ENCODE measurements at places on chromosomes 7 and 10.

DNA sequence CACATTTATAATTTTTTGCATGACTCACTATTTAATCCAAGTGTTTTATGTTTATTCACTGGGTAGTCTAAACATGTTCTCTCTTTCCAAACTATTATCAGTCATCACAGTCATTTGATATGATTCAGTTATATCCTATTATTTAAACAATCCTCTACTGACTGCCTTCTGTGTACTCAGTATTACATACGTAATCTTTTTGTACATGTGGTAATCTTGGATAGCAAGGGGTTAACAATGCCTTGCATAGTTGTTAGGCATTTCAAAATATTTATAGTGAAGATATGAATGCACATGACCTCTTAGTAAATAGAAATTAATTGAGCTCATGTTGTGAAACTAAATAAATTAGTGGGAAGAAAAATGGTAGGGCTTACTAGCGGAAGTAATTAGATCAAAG, 379.4 kb upstream of the KIAA1217 start:
- DNase-seq, result no peak

- DNase-seq, result no peak
These were observed 116.0 kb downstream of the GRK5 start for GRCh38 chr10:119323085-119324016.

GRCh38 chr7:17849504-17849903, 90.8 kb downstream of the SNX13 start:
- no peak for DNase-seq

- peak; percentile 48 for DNase-seq
These were observed 945 bp upstream of the RHEB start for GRCh38 chr7:151520419-151521261.

DNA sequence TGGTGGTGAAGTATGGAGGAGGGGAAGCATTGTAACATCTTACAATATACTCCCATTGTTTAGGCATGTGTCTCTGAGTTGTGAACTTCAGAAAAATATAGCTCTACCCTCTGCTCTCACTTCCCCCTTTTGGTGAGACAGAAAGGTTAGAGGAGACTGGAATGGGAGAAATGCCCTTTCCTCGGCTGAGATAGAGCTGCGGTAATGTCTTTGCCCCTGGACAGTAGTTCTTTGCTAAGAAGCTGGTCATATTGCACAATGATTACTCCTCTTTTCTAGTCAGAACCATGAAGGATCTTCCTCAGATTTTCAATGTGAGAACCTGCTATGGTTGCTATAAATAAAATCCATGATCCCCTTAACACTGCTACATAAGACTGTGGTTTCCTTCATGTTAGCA, 171.0 kb downstream of the SEM1 start:
- no peak for DNase-seq

DNA sequence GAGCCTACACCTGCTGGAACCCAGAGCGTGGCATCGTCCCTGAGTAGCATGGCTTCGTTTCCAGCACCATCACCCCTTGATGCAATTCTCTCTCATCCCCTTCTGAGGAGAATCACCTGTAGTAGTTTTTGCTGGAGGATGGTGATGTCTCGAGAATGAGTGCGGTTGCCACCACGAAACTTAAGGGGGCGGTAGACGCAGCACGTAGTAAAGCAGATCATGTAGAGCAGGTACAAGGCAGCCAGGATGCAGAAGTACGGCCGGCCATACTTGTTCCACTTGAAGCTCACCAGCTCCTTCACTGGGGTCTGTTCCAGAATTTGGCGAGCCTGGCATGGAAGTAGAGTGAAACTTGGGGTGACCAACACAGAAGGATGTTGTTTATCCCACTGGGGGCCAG, 8.1 kb downstream of the TRPV5 start:
- no peak for DNase-seq

- DNase-seq, result no peak
These were observed 168.4 kb downstream of the SORCS3 start for GRCh38 chr10:104809288-104810090.

DNA sequence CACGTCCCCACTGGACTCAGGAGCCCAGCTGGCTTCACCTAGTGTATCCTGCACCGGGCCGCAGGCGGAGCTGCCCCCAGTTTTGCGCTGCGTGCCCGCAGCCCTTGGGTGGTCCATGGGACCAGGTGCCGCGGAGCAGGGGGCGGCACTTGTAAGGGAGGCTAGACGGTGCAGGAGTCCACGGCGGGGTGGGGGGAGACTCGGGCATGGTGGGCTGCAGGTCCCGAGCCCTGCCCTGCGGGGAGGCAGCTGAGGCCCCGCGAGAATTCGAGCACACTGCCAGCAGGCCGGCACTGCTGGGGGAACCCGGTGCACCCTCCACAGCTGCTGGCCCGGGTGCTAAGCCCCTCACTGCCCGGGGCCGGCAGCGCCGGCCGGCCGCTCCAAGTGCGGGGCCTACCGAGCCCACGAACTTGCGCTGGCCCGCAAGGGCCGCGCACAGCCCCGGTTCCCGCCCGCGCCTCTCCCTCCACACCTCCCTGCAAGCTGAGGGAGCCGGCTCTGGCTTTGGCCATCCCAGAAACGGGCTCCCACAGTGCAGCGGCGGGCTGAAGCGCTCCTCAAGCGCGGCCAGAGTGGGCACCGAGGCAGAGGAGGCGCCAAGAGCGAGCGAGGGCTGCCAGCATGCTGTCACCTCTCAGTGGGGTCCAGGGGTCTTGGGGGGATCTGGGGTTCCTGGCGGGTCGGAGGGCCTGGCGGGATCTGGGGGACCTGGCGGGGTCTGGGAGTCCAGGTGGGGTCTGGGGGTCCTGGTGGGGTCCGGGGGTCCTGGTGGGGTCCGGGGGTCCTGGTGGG, 81.4 kb downstream of the VIPR2 start:
- no peak for DNase-seq

GRCh38 chr7:90551036-90551435, 45.1 kb upstream of the CDK14 start:
- DNase-seq, result no peak

- no peak for DNase-seq
These were observed 565.0 kb downstream of the REEP3 start for GRCh38 chr10:64086083-64086767.

DNA sequence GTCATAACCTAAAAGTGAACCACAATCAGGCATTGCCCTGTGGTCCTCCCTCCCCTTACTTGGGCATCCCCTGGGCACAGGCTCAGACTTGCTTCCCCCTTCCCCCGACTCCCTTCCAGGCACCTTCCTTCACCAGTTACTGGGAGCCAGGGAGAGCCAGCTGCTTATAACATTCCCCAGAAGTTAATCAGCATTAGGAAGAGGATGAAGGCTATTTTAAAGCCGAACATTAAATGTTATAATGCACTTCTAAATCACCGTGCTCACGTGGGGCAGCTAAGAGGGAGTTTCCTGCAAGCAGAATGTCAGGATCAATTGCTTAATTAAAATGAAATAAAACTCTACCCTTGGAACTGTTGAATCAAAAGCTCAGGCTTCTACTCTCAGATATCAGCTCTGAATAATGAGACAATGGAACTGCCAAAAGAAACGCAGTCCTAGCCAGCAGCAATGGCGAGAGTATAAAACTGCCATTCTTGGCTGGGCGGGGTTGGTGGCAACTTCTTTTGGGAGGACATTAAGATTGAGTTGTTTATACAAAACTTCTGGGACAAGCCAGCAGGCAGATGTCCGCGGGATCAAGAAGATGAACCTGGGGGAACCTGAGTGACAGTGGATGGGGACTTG, 169.5 kb downstream of the FANK1 start:
- DNase-seq, result no peak

GRCh38 chr10:64486149-64486548, 964.9 kb downstream of the REEP3 start:
- no peak for DNase-seq

DNA sequence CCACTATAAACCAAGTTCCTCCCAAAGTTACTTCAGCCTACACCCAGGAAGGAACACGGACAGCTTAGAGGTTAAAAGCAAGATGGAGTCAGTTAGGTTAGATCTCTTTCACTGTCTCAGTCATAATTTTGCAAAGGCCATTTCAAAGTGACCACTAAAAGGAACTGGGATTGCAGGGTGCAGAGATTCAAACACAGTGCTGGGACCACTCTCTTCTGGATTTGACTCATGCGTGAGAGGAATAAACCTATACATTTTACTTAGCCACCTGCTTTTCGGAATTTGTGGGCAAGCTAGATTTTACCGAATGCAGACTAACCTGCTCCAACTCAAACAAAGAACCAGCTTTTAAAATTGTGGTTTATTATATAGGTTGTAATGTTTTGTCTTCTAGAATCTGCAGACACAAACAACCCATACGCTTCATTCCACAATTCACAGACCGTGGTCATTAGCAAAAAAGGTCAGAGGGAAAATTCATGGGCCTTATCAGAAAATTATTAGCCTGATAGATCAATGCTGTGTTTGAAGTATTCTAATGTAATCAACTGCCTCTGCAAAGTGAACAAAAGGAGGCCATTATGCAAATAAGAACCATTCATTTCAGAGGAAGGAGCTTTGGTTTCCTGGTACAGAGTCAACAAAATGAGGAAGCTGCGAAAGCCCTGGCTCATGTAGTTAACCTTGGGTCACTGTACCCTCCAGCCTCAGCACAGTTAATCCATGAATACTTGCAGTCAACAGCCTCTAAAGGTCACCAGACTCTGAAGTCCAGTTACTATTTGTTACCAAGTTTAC, 342.7 kb upstream of the KLF6 start:
- no peak for DNase-seq

DNA sequence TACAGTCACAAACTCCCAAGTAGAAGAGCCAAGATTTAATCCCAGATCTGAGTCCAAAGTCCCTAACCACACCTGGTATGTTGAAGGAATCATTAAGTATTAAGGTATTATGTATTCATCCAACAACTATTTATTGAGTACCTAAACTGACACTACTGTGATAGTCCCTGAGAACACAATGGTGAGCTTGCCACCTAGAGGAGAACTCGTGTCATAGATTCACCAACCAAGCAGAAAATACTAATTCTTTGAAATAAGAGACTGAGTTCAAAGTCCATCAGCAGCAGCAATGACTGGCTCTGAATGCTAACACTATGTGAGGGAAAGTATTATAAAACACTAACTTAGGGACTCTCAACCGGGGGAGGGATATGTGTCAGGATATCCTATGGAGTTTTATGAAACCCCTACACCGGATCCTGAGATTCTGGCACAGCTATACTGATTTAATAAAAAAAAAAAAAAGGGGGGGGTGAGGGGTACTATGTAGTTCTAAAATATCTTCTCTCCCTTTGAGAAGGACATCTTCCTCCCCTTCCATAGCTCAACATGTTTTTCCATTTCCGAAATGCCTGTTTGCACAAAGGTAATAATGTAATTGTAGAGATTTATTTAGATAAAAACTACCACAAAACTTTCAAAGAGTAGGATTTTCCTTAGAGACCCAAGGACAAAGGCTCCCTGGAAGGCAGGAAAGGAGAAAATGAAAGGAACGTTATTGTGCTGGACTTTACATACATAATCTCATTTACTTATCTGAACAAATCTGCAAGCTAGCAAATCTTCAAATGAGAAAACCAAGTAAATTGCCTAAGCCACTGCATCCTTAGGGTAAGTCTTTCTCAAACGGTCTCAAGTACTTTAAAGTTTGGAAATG, 1.6 kb downstream of the NCOA4 start:
- no peak for DNase-seq

GRCh38 chr7:37352974-37353948, 95.4 kb downstream of the ELMO1 start:
- DNase-seq, result no peak

DNA sequence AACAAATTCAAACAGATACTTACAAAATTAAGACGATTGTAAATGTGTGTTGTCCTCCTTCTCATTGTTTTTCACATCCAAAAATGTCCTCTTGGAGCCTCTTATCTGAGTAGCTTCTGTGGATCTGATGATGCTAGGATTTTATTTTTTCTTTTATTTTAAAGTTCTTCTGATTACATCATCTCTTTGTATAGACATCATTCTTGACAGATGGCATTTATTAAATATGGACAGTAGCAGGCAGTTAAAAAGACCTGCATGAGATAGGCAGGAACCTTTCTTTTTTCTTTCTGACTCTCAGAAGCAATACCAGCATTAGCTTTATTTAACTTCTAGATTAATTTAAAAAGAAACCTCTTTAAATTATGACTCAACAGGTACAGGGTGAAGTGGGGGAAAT, at the start of gene RPA3:
Gene RPA3, minus strand, starts transcription at position 116 of the 400 bp plus-strand sequence. CDS start 78,189 bp downstream, outside the sequence.
- DNase-seq, result no peak

DNA sequence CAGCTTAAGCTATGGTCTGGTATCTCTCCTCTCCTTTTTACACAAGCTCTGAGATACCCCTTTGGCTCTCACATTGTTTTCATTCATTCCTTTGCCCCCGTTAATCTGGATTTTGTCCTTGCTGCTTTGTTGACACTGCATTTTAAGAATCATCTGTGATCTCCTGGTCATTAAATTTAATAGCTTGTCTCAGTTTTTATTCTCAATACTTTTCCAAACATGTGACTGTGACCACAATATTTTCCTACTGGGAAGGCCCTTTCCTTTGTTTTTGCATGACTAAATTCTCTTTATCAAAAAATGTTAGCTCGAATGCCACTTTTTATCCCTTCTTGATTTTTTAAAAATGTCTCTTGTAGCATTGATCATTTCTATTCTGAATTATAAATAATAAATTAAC, 171.2 kb downstream of the SUGCT start:
- DNase-seq, result no peak

- DNase-seq, result no peak
These were observed 1.1 kb downstream of the PLEKHS1 start for GRCh38 chr10:113752553-113752952.

GRCh38 chr10:18368273-18368672, 228.0 kb downstream of the CACNB2 start:
- DNase-seq, result no peak

DNA sequence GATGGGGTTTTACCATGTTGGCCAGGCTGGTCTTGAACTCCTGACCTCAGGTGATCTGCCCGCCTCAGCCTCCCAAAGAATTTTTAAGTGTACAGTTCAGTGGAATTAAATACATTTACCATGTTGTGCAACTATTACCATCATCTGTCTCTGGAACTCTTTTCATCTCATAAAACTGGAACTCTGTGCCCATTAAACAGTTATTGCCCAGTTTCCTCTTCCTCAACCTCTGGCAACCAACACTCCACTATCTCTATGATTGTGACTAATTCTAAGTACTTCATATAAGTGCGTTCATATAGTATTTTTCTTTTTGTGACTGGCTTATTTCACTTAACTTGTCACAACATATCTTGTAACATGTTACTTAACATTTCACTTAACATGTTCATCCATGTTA, 41.3 kb upstream of the ATXN7L1 start:
- no peak for DNase-seq

DNA sequence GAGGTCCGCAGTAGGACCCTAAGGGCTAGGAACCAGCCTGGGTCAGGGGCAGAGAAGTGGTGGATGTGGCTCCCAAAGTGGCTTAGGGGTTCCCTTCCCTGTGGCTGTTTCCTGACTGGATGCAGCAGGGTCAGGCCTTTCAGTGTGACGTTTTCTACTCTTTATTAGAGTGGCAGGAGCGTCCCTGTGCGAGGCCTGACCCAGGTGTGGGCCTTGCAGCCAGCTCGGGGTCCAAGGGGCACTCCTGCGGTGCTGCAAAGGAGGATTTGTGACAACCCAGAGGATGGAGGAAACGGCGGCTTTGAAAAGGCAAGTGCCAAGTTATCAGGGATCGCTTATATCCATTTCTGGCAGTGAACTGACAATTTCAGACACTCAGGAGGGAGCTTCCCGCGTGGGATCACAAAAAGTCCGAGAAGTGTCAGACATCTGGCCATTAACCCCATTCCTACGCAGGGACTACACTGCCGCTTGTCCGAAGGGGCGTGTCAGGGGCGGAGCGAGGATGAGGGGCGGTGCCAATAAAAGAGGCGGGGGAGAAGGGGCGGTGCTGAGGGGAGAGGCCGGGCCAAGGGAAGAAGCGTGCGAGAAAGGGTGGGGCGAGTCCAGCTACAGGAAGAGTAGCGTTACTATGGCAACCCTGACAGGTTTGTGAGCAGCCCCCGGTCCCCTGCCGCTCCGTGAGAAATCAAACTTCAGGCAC, 98.8 kb upstream of the ZNF722 start:
- peak; percentile 84 for DNase-seq
